ENCODE measurements at places on chromosomes 11 and 22.

- DNase-seq: no peak
Measured at GRCh38 chr11:133501643-133502539, 30.4 kb downstream of the OPCML start.

DNA sequence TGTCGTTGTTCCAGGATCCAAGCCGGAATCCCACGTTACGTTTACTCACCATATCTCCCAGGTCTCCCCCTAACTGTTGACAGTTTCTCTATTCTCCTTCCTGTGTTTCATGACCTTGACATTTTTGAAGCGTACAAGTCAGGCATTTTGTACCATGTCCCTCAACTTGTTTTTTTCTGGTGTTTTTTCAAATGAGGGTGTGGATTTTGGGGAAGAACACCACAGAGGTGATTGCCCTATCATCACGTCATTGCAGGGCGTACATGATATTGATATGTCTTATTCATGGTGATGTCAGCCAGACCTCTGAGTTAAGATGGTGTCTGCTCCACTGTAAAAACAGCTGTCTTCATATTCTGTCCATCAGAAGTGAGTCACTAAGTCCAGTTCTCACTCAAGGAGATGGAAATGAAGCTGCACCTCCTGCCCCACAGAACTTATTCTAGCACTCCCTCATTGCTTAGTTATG is 28.3 kb upstream of the SOX10 start:
- DNase-seq: no peak

DNA sequence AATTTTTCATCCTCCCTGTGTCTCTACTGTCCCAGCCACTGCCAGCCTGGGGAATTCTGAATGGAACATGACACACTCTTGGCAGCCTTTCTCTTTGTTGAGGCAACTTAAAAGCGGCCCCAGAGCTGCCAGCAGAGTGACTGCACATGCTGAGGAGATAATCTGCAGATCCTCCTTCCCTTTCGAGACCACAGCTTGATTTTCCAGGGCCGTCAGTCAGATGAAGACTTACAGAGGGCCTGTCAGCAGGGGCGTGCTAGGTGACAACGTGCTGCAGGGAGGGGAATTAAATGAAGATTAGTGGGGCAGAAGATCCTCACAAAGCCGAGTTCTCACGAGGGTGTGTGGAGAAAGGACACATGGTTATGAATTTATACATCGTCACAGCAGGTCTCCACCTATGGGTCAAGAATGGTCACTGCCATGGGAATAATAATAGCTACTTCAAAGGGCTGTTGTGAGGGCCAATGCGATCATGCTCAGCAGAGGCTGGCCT is 193.5 kb upstream of the PITPNB start:
- DNase-seq: no peak

DNA sequence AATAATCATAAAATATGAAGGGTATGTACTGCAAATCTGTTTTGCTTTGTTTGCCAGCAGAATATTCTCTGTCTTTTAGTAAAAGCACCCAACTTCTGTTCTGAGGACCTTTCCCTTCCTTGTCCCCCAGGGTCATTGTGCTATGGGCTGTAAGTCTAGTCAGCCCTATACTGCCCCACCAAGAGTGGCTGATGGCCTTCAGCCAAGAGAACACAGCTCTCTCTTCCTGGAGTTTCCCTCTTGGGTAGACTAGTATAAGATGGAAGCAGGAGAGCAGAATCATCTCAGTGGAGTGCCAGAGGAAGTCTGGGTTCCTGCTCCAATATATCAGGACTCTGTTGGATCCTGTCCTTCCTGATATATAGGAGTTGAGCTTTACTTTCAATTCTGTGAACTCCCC is 29.0 kb downstream of the MMP13 start:
- DNase-seq: no peak

- DNase-seq: no peak
Measured at GRCh38 chr11:31826536-31827438, 15.7 kb upstream of the PAX6 start.

DNA sequence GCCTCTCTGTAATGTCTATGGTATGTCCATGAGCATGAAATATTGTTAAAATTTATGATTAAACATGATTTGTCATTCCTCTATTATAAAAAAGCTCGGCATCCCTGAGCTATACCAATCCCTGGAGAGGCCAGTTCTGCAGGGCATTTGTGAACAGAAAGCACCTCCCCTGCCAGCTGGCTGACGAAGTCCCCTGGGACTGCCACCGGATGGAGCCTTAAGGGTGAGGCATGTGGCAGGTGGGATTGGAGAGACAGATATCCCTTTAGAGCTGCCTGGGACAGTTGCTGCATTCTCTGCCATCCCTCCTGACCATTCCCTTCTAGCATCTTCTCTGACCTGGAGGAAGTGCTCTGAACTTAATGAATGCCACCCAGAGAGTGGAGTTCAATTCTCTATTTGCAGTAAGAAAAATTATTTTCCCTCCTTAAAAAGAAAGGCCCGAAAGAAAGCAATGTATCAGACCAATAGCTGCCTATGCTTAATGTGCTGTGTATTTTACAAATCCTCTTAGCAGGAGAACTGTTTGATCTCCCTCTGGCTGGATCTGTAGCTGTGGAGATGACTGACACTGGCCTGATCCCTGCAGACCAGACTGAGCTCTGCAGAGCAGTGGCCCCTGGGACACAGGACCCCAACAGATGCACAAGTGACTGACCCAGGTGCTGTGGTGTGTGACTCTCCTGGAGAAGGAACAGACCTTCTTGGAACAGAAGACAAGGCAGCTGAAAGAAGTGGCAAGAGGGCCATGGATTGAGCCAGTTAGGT is 219.0 kb upstream of the NAV2 start:
- no peak for DNase-seq

DNA sequence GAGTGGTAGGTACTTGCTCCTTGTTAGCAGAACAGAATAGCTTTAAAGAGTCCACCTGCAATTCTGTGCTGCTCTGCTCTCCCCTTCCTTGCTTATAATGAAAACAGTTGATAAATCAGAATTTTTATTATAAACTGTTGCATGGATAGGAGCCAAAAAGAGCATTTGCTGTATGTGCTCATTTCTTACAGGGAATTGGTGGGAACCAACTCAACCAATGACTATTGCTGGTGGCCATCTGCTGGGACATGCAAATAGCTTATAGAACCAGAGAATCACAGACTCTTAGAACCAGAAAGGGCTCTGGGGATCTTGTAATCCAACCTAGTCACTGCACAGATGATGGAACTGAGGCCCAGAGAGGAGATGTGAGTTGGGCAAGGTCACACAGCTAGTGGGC is 43.1 kb upstream of the NECTIN1 start:
- DNase-seq: no peak

GRCh38 chr11:27438595-27438981 is 34.0 kb downstream of the LGR4 start:
- DNase-seq: no peak

- no peak for DNase-seq
Measured at GRCh38 chr11:1471736-1472135, 14.8 kb downstream of the MOB2 start.

GRCh38 chr11:60905551-60906113 is 753 bp downstream of the PRPF19 start:
- peak; percentile 30 for DNase-seq

- DNase-seq: no peak
Measured at GRCh38 chr11:28773606-28774005, 665.4 kb downstream of the METTL15 start.

Data from activated naive CD4-positive, alpha-beta T cell treated with anti-CD3 and anti-CD28 coated beads, Interleukin-2, amount 10 ng/mL, durations not matched to agents 7 days and 5 days (primary cell).